ENCODE measurements at places on chromosomes 2 and 18.

- H3K4me1 ChIP-seq, result no peaks in the 10 kb centered on the region
- H3K27ac ChIP-seq, result no peak overlapping the region
- no peak for DNase-seq
- H3K4me3 ChIP-seq, result no peak overlapping the region
Observed at GRCh38 chr2:74345272-74345943, 2.2 kb upstream of the SLC4A5 start.

DNA sequence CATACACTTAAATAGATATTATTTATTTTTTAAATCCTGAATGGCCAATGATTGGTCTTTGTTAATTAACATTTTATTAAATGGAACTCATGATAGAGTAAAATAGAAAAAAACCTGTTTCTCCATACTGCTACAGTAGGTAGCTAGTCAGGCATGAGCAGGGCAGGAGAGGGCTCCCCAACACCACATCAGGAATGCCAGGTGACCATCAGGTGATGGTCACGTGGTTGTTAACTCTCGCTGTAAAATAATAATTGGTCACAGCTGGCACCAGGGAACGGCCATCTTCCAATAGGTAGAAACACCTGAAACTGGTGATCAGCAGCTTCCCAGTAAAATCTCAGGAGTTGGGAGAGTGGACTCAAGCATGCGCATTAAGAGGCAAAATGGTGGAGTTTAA, 172.2 kb downstream of the MEIS1 start:
- no peak overlapping the region for H3K4me3 ChIP-seq
- DNase-seq, result no peak
- H3K27ac ChIP-seq, result no peak overlapping the region
- H3K36me3 ChIP-seq, result no peaks in the 10 kb centered on the region

GRCh38 chr2:154696369-154696768, 2.1 kb upstream of the KCNJ3 start:
- no peaks in the 10 kb centered on the region for H3K36me3 ChIP-seq
- no peak overlapping the region for H3K27ac ChIP-seq
- no peak for DNase-seq
- no peaks in the 10 kb centered on the region for H3K4me1 ChIP-seq
- no peak overlapping the region for H3K4me3 ChIP-seq

GRCh38 chr2:51553476-51553875, 521.5 kb upstream of the NRXN1 start:
- no peaks in the 10 kb centered on the region for H3K4me1 ChIP-seq
- no peaks in the 10 kb centered on the region for H3K27me3 ChIP-seq
- no peaks in the 10 kb centered on the region for H3K36me3 ChIP-seq
- no peak overlapping the region for H3K4me3 ChIP-seq
- no peak for DNase-seq

GRCh38 chr2:73297151-73297559, 3.8 kb upstream of the EGR4 start:
- DNase-seq, result no peak
- H3K4me1 ChIP-seq, result peaks cover 3% of the 10 kb centered on the region
- no peak overlapping the region for H3K4me3 ChIP-seq

DNA sequence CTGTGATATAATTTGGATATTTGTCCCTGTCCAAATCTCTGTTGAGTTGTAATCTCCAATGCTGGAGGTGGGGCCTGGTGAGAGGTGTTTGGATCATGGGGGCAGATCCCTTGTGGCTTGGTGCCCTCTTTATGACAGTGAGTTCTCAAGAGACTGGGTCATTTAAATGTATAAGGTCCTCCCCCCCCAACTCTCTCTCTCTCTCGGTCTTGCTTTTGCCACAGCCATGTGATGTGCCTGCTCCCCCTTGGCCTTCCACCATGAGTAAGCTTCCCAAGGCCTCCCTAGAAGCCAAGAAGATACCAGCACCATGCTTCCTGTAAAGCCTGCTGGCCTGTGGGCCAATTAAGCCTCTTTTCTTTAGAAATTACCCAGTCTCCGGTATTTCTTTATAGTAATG, 58.6 kb downstream of the FN1 start:
- no peaks in the 10 kb centered on the region for H3K4me1 ChIP-seq
- H3K4me3 ChIP-seq, result no peak overlapping the region
- H3K27me3 ChIP-seq, result no peaks in the 10 kb centered on the region
- peaks cover 13% of the 10 kb centered on the region for H3K36me3 ChIP-seq
- no peak for DNase-seq

- peak overlapping the region; percentile 39 for H3K27ac ChIP-seq
- H3K27me3 ChIP-seq, result peaks cover 17% of the 10 kb centered on the region
- peaks cover 37% of the 10 kb centered on the region for H3K4me1 ChIP-seq
- DNase-seq, result no peak
- H3K4me3 ChIP-seq, result peak overlapping the region; percentile 35
Observed at GRCh38 chr18:79962835-79963657, 1.4 kb upstream of the HSBP1L1 start.

DNA sequence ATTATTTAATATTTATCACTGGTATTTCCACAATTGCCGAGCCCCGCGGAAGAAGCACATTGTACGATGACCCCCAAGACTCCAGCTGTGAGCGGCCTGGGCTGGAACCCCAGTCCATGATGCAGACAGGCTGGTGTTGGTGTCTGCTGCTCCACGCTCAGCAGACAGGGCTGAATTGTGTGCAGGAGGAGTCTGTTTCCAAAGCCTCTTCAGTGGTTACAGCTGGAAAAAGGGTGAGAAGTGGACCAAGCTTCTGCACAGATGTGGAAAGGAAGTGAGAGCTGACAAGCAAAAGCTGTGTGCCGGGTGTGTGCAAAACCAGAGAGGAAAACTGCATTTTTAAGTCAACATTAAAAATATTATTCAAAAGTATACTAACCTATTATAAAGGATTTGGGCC, 500.4 kb downstream of the GALR1 start:
- no peak for DNase-seq
- H3K4me3 ChIP-seq, result no peak overlapping the region
- no peaks in the 10 kb centered on the region for H3K4me1 ChIP-seq
- no peak overlapping the region for H3K27ac ChIP-seq
- no peaks in the 10 kb centered on the region for H3K36me3 ChIP-seq

DNA sequence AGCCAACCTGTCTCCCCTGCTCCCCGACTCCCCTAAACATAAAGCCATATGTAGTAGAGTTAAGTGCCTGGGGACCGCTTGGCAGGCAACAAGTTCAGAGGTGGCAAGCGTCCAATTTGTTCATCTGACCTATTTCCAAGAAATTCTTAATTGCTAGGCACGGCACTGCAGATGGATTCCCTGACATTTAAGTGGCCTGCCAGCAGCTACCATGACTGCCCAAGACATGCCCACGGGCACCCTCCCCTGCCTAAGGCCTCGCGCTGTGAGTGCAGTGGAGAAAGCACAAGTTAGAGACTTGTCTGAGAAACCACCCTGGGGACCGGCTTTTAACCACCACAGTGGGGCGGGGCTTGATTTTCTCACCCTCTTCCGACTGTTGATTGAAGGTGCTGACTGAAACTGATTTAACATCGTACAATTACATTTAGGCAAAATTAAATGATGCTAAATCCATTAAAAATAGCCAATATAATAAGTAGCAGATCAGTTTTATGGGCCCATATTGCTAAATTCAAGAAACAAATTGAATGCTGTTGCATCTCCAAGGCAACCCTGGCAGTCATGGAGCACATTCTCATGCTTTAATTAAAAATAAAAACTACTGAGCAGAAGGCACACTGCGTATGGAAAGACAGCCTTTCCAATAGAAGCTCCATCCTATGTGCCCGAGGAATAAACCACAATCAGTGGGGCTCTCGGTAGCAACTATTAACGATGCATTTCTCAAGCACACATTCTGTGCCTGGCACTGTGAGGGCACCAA, 163.6 kb upstream of the ACAA2 start:
- no peak overlapping the region for H3K27ac ChIP-seq
- no peak for DNase-seq
- H3K4me3 ChIP-seq, result no peak overlapping the region
- H3K4me1 ChIP-seq, result no peaks in the 10 kb centered on the region
- H3K27me3 ChIP-seq, result peaks cover 11% of the 10 kb centered on the region

DNA sequence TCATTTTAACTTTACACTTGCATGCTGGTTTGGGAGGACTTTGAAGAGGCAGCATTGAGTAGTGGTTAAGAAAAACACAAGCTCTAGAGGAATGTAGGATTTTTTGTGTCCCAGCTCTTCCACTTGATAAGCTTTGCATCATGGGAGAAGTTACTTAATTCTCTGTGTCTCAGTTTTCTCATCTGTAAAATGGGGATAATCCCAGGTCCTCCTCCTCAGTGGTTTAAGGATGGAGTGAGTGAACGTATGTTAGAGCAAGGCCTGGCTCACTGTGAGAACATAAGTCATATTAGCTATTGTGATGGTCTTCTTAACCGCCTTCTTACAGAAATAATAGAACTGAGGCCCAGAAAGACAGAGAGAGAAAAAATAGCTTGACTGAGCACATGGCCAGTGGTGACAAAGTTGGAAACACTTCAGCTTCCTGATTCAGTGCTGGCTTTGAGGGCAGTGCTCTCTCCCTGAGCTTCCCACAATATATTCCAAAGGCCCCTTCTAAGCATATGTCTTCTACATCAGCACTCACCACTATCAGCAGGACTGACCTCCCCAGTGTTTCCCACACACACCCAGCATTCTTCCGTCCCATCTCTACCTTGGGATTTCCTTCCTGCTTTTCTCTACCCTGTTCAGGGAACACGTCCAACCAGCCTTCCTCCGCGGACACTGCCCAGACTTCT, 214.9 kb upstream of the TNP1 start:
- H3K4me3 ChIP-seq, result no peak overlapping the region
- H3K27ac ChIP-seq, result no peak overlapping the region
- DNase-seq, result no peak
- no peaks in the 10 kb centered on the region for H3K36me3 ChIP-seq

- H3K4me1 ChIP-seq, result no peaks in the 10 kb centered on the region
- no peaks in the 10 kb centered on the region for H3K27me3 ChIP-seq
- no peaks in the 10 kb centered on the region for H3K36me3 ChIP-seq
Observed at GRCh38 chr2:128513961-128514283, 195.3 kb upstream of the HS6ST1 start.

DNA sequence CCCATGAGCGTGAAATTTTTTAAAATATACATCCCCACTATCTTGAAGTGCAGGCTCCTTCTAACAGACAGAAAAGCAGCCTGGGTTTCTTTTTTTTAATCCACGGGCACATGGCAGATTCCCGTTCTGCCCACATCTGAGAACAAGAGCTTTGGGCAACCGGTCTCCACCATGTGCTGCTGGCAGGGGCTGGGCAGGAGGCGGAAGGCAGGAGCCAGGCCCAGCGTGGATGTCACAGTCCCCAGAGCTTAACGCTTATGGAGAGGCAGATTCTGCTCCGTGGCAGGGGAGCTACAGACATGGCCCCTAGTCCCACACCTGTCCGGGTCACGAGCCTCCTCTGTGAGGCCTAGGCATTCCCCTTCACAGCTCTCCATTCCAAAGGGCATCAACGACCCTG, 503.0 kb upstream of the MYT1L start:
- DNase-seq, result no peak
- no peaks in the 10 kb centered on the region for H3K27me3 ChIP-seq
- no peak overlapping the region for H3K4me3 ChIP-seq
- no peaks in the 10 kb centered on the region for H3K4me1 ChIP-seq
- H3K36me3 ChIP-seq, result no peaks in the 10 kb centered on the region

DNA sequence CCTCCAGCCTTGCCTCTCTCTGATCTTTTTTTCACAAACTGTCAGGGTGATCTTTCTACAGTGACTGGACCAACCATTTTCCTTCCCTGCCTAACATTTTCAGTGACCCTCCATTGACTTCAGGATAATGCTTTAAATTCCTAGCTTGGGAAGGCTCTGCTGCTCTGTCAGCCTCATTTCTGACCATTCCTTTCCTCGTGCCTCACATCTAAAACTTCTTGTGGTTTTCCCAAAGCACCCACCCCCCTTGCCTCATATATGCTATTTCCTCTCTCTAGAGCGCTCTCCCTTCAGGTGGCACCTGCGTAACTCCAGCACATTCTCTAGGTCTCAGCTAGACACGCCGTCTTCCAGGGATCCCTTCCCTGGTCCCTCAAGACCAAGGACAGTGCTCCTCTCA, 37.2 kb downstream of the DRC1 start:
- H3K27me3 ChIP-seq, result peaks cover 11% of the 10 kb centered on the region
- H3K27ac ChIP-seq, result no peak overlapping the region
- DNase-seq, result no peak
- H3K4me1 ChIP-seq, result no peaks in the 10 kb centered on the region

GRCh38 chr2:169715379-169716237, 18.0 kb upstream of the KLHL23 start:
- DNase-seq, result no peak
- H3K4me3 ChIP-seq, result no peak overlapping the region
- peaks cover 7% of the 10 kb centered on the region for H3K4me1 ChIP-seq
- H3K36me3 ChIP-seq, result no peaks in the 10 kb centered on the region
